ENCODE measurements at places on chromosomes 3 and 15.

DNA sequence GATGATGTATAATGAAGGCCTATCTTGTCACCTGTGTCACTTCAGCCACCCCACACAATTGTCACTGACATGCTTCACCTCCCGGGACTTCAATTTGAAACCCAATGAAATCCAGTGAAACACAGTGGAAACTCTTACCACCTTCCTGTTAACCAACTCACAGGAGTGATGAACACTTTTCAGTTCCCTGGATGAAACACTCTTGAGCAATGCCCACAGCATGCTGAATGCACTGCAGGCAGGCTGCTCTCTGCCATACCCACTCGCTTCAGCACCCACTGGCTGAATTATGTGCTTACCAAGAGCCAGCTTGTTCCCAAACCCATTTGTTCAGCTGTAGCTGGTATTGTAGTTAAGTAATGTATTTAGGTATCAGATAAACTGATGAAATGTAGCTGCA, 47.0 kb downstream of the MAP2K1 start:
- DNase-seq, result no peak

DNA sequence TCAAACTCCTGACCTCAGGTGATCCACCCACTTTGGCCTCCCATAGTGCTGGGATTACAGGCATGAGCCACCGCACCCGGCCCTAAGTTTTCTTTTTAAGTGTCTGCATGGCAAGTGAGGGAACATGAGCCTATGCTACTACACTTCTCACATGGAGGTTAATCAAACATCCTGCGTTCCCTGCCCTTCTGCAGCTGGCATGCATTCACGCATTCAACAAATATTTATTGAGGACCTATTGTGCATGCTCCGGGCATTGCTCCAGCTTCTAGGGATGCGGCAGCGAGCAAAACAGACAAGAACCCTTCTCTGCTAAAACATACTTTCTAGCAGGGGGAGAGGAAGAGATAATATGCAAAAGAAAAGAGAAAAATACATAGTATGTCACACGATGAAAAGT, 42.6 kb upstream of the ACKR4 start:
- DNase-seq, result no peak

GRCh38 chr15:27339138-27339537, 368.2 kb downstream of the GABRG3 start:
- no peak for DNase-seq

DNA sequence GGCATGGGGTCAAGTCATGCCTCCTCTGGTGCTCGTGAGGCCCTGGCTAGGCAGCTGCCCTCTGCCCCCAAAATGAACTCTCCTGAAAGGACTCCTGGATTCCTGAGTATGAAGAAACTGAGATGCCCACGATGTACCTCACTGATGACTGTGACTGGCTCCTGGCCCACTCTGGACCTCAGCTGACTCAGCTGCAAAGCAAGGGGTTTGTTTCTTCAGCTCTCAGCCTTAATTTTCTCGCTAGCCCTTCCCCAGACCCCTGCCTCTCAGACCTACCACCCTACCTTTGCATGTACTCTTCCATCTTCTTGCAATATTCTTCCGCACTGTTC, 5.2 kb upstream of the GNAI2 start:
- no peak for DNase-seq

DNA sequence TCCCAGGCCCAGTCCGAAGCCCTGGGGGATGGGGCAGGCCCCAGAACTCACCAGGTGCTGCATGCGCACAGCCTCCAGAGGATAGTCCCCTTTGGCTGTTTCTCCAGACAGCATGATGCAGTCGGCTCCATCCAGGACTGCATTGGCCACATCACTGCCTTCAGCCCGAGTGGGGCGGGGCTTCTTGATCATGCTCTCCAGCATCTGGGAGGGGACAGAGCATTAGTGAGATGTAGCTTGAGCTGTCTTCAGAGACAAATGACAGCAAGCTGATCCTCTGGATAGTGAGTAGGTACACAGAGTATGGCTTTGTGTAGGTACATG, 9.1 kb upstream of the GRAMD2A start:
- DNase-seq, result no peak

DNA sequence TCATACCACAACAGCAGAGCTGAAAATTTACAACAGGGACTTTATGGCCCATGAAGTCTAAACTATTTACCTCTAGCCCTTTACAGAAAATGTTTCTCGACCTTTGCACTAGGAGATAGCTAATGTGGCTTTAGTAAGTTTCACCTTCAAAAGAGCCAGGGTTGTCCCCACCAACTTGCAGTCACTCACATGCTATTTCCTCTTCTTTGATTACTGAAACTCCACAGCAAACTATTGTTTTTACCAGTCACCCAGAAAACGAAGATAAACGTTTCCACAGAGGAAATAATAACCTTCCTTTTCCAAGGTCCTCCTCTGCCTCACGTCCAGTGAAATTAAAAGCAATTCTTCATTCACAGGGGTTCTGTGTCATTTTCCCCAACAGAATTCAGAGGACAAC, 48.2 kb downstream of the WWTR1 start:
- no peak for DNase-seq

DNA sequence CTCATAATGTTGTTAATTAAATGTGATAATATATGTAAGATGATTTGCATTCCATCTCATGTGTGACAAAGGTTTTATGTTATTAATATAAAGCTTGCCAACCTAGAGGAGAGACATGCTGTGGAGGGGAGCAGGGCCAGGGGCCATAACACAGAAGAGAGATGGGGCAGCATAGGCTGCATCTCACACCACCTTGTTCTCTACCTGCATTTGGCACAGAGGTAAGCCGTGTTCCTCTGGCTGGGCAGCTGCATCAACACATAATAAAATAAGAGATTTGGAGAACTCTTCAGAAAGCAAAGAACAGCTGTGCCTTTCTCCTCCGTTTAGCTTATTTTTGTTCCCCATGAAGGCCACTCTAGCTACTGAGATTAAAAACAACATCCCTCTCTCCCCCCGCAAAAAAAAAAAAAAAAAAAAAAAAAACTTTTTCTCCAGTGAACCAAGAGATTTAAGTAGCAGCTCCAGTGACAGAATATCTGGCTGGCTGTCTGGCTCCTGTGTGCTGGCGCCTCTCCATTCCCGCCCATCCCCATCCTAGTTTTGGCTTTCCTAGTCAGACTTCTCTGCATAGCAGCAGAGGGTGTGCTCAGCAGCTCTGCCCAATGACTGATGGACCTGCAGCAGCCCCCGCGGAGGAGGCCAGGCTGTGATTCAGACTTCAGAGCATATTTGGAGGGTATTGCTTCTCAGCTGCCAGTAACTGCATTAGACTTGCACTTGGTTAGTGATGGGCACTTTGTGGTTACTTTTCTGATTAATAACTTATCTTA, 52.2 kb upstream of the STXBP5L start:
- DNase-seq, result no peak

- DNase-seq, result no peak
Measured at GRCh38 chr15:91047545-91048199, 25.3 kb upstream of the VPS33B start.

DNA sequence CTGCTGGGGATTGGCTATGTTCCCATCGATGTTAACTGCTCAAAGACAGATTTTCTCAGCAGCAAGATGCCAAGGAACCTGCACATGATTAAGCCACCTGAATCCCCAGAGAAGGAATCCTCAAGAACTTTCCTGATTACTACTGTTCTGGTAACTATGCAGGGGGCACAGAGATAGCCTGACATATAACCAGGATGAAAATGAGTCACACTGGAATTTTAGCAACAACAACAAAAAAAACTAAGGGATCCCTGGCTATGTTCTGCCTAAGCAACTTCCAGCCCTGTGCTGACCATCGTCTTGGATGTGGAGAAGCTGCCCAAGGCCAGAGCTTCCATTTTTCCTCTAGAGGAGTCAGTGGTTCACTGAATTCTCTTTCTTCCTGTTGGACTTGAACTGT, 13.8 kb downstream of the RIOX2 start:
- no peak for DNase-seq

GRCh38 chr3:11477407-11477911, 166.3 kb downstream of the VGLL4 start:
- no peak for DNase-seq
